M059J (cell line): ENCODE measurements at places on chromosomes 2 and 18. TPM values are rescaled to one million over a fixed set of nuclear protein-coding genes. Genes with fewer than 3 reads are reported as not detected.

GRCh38 chr2:109196081-109196875 is 67.3 kb downstream of the SH3RF3 start:
- DNase-seq = no peak

DNA sequence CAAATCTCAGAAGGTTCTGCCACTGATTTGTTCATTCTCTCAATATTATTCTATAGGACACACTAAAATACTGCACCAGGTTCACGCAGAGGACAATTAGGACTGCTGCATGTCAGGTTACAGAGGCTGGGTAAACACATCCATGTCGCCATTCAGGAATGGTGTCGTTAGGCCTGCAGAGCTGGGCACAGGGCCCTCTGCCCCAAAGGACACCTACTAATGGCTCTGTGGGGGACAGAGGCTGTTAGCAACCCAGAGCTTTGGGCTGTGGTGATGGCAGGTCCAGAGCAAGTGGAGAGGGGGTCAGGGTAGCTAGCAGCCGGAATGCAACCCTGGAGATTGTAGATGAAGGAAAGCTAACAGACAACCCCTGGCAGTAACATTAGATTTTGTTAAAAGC is 115.9 kb downstream of the TTC32 start:
- DNase-seq = no peak

- peak; percentile 71 for DNase-seq
Measured at GRCh38 chr2:109613081-109613921, 465 bp downstream of the SEPTIN10 start.

Gene HMSD
- 0.84 and 1.6 TPM in 2 replicates for total RNA-seq

DNA sequence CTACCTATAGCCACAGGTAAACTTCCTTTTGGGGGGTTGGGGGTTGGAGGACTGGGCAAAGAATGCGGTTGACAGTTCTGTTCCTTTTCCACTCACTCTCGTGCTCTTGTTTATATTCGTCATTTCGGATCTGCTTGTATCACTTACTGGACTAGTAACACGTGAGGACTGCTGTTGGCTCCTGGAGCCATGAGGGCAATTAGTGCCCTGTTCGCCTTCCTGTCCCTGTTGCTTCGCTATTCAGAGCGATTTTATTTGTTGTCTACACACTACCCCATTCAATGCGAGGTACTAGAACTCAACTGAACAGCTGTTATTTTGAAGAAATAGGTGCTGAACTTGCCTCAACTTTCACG is 1.1 kb downstream of the KCNJ3 start:
- DNase-seq = no peak

- DNase-seq = peak; percentile 22
Measured at GRCh38 chr2:16644221-16644925, 21.3 kb downstream of the CYRIA start.

Gene CCL20
- not detected in 2 replicates for total RNA-seq

GRCh38 chr18:76386886-76387285 is 108.2 kb downstream of the ZNF516 start:
- no peak for DNase-seq
